ENCODE measurements at places on chromosomes 6 and 20.

GRCh38 chr6:52104979-52105378, 17.6 kb upstream of the PKHD1 start:
- DNase-seq, result no peak

DNA sequence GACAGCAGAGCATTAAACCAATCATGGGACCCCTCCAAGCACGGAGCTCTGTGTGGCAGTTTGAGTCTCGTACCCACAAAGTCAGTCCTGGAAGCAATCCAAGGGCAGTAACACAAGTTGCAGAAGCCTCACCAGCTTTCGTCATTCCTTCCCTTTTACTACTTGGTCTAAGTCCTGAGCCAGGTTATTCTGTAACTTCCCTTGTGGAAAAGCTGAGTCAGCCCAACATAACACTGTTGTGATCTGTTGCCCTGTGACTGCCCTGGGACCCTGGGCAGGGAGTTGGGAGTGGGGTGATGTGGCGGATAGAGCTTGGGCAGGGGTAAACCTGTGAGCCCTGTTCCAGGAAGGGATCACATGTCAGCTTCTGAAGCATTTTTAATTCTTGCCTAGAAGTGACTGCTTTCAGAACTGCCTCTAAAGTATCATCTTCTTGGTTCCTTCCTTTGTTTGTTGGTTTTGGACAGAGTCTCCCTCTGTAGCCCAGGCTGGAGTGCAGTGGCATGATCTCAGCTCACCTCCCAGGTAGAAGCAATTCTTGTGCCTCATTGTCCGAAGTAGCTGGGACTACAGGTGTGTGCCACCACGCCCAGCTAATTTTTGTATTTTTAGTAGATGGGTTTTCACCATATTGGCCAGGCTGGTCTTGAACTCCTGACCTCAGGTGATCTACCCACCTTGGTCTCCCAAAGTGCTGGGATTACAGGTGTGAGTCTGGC, 183.7 kb upstream of the JAG1 start:
- no peak for DNase-seq

DNA sequence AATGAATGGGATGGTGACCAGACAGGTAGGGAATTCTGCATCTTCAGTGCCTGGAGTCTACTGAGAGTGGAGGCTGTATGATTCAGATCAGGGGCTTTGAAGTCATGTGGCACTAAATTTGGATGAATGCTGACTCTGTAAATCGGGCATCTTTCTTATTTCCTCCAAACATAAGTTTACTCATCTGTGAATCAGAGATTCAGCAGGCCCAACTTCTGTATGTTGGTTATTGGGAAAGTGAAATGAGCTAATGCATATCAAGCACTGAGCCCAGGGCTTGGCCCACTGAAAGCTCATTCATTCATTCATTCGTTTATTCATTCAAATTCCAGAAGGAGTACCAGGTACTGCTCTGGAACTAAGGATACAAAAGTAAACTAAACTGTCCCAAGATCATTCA, 192.3 kb upstream of the RIN2 start:
- no peak for DNase-seq

DNA sequence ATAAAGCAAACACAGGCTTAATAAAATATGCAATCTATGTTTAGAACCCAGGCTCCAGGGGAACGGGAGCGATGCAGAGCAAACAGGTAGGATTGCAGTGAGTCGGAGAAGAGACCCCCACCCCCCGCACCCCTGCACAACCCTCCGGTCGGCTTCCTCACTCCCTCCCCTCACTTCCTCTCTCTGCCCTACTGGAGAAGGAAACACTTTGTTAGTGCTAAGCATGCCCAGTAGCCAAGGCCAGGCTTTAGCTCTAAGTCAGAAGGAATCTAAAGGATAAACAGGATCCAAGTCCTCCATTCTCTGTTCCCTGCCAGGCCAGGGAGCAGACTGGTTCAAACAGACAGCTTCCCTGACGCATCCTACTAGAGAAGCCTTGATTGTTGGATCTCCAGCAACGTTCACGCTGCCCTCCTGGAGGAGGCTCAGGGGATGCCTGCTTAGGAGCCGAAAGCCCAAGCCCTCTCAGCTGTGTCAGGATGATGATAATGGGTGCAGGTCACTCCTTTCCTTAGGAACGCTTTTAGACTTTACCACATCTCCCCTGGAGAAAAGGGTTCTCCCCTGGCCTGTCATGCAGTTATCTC, 14.7 kb downstream of the FOXQ1 start:
- no peak for DNase-seq

DNA sequence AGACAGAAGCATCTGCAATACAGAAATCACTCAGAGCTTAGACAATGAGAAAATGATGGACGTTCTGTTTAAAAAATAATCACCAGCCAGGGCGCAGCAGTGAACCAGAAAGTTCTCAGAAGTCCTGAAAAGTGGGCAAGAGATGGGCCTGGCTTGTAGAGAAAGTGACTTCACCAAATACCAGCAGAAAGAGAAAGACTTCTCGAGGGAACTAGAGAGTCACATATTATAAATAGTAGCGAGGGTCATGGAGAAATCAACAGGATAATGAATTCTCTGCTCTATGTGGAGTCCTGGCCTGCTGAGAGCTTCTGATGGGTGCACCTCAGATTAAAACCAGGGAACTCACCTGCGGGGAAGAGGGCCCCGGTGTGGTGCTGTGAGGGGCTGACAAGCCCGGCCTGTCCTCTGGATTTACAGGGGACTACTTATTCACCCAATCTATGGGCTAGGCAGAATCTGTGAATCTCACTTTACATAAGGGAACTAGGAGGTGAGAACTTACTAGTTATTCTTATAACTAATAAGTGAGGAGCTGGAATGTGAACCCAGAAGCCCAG, 5.6 kb upstream of the RAMACL start:
- DNase-seq, result no peak

DNA sequence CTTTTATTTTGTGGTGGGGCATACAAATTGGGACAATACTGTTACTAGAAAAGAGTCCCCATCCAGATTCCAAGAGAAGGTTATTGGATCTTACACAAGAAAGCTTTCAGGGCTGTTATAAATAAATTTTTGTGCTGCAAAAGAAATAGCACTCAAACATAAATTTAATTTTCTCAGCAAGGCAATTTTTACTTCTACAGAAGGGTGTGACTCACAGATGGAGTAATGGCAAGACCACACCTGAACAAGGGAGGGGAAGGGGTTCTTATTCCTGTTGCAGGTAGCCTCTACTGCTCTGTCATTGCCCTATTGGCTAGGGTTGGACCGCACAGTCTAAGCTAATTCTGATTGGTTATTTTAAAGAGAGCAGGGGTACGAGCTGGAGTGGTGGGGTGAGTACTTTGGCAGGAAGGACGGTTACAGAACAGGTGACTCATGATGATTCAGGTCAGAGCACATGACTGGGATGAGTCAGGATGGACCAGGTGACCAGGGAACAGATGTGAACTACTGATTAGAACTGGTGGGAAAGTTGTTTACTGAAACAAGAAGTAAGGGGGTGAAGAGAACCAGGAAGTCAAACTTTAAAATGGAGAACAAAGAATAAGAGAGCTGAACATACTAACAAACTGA, 41.1 kb downstream of the CNR1 start:
- no peak for DNase-seq

DNA sequence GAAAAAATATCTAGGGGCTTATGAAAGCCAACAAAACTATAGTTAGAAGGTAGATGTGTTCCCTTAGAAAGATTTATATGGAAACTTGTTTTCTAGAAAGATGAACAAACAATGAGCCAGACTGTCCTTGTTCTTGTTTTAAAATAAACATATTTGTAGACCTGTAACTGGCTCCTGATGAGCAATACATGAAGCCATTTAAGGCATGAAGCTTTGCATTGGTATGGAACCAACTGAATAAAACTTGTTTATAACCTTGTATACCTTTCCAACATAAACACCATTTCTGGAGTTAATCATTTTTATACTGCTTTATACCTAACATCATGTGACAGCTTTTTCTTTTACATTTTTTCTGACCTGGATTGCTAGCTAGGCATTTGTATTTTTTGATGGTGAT, 247.8 kb downstream of the PRL start:
- DNase-seq, result no peak

DNA sequence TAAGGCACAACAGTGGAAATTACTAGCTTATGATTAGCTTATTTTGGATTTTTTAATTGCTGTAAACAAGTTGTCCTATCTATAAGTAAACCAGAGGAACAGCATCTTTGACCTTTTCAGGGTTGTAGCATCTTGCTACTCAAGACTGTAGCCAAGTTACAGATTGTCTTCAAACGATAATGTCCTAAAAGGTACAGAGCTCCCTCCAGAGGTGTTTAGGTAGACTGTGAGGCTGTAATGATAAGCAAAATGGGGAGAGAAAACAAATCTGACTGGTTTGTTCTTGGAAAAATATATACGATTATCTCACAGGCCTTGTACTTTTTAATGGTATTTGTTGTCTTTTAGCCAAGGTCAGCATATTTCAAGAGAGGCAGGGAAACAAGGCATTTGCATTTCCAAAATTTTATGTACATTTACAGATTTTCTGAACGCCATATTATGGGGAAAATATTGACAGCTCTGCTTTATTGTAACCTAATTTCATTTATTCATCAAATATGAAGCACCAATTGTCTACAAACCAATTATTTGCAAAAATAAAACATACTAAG, 273.4 kb downstream of the MEI4 start:
- DNase-seq, result no peak

- peak; percentile 13 for DNase-seq
Observed at GRCh38 chr6:13229205-13230085, 98.9 kb downstream of the TBC1D7 start.

GRCh38 chr6:100132005-100132404, 138.0 kb upstream of the MCHR2 start:
- DNase-seq, result no peak

DNA sequence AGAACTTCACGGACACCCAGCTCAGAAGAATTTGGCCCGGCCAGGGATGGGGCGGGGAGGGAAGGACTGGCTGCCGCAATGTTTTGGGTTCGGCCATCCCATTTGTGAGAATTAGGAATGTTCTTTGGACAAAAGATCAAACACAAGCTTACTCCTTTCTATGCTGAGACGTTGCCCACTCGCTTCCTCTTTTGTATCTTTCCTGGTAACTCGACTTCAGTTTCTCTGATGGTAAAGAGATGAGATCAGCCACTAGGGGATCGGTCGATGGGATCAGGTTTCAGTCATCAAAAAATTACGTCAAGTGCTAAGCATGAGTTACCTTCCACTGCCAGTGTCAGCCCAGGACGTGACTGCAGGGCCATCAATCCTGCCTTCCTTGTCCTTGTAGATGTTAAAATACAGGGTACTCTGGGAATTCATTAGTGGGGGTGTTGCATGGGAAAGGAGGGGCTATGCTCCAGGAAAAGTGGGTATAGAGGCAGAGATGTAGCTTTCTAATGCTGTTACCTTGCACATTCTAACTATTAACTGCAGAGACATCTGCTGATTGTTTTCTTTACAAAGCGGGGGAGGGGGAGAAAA, 190.2 kb downstream of the TSHZ2 start:
- no peak for DNase-seq

- no peak for DNase-seq
Observed at GRCh38 chr6:70028246-70028645, 161.9 kb downstream of the COL19A1 start.

GRCh38 chr20:50039706-50040431, 57.1 kb downstream of the SNAI1 start:
- no peak for DNase-seq

GRCh38 chr20:25251558-25251957, 3.7 kb downstream of the PYGB start:
- no peak for DNase-seq

DNA sequence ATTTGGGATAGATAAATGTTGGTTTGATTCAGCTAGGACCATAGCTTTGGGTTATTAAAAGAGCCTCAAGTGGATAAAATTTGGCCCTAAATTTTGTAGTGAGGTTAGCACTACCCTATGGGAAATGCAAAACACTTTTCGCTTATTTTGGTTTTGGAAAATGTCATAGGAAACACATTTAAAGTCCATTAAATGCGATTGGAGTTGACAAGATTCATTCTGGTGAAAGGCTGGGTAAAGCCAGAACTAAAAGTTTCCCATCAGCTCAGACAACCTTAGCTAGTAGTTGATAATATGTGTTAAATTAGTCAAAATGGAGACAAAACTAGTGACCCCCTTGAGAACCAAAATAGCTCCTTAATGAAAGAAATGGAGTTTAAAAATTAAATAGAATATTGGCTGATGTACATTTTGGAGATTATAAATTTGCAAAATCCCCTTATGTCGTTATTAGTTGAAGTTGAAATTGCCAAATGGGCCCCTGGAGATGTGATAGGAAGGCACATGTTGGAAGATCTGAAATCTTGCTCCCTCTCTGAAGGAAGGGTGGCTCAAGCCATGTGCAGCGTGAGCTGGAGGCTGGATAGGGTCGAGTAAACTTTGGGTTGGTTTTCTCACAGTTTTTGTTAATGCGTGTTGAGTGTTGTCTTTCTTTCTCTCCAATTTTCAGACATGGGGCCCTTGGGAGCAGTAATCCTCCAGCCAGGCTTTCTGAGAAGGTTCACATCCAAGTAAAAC, 72.8 kb downstream of the CD83 start:
- DNase-seq, result no peak

GRCh38 chr20:40532103-40532502, 156.9 kb downstream of the MAFB start:
- DNase-seq, result no peak

GRCh38 chr6:137893726-137894125, 26.7 kb downstream of the TNFAIP3 start:
- DNase-seq, result no peak

GRCh38 chr20:36717657-36718056, 28.2 kb downstream of the NDRG3 start:
- no peak for DNase-seq

DNA sequence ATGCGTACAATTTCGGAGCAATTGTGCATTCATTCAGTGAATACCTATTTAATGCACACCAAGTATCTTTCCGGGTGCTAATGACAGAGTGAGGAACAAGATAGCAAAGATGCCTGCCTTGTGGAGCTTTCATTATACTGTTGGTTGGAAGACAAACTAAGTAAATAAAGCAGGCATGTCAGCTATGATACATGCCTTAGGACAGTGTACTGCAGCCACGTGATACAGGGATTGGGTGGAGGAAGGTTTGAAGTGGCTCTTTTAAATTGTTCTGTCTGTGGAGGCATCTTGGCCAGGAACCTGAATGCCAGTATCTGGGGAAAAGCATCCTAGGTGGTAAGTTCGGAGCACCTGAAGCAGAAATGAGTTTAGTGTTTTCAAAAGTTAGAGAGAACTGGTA, 3.0 kb upstream of the OTOR start:
- no peak for DNase-seq

- no peak for DNase-seq
Observed at GRCh38 chr6:106411643-106412200, 51.2 kb downstream of the CRYBG1 start.

DNA sequence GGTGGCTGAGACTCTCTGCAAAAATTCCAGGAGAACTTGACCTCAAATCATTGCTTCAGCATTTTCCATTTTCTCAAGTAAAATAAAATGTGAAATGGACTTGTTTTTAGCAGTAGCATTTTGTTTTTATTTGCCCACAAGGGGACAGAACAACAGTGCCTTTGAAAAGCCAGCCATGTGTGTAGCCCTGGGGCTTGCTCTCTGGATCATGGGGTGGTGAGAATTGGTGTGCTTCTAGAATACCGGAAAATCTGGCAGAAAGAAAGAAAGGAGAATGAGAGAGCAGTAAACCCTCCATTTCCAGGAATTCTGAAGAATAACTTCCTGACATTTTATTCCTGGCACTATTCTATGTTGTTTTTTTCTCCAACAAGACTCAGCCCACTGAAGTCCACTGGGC, 254.7 kb upstream of the MOCS1 start:
- no peak for DNase-seq

- DNase-seq, result no peak
Observed at GRCh38 chr20:2585811-2586210, 49.4 kb downstream of the TMC2 start.
